Fibroblast of villous mesenchyme (primary cell): ENCODE measurements at places on chromosomes 3 and 15. TPM values are rescaled to one million over a fixed set of nuclear protein-coding genes. Genes with fewer than 3 reads are reported as not detected.

GRCh38 chr3:17742880-17743657 lies 638 bp upstream of the TBC1D5 start:
- DNase-seq: no peak

DNA sequence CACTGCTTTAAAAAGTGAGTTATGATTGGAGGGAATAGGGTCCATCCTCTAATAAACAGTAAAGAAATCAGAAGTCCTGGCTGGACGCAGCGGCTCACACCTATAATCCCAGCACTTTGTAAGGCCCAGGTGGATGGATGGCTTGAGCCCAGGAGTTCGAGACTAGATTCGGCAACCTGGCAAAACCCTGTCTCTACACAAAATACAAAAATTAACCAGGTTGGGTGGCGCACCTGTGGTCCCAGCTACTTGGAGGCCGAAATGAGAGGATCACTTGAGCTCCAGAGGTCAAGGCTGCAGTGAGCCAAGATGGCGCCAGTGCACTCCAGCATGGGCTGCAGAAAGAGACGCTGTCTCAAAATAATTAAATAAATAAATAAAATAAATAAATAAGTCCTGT lies 171.2 kb downstream of the POTEB3 start:
- no peak for DNase-seq

Gene BUB1B
- total RNA-seq: 13.9 and 19.9 TPM in 2 replicates

- no peak for DNase-seq
These were observed 2.9 kb downstream of the FMN1 start for GRCh38 chr15:33191591-33191990.

- DNase-seq: no peak
These were observed 80.6 kb downstream of the FBXL22 start for GRCh38 chr15:63677778-63678177.

Gene TGM4
- not detected in 2 replicates for total RNA-seq

Gene HYAL1
- 1.6 and 2.6 TPM in 2 replicates for total RNA-seq

DNA sequence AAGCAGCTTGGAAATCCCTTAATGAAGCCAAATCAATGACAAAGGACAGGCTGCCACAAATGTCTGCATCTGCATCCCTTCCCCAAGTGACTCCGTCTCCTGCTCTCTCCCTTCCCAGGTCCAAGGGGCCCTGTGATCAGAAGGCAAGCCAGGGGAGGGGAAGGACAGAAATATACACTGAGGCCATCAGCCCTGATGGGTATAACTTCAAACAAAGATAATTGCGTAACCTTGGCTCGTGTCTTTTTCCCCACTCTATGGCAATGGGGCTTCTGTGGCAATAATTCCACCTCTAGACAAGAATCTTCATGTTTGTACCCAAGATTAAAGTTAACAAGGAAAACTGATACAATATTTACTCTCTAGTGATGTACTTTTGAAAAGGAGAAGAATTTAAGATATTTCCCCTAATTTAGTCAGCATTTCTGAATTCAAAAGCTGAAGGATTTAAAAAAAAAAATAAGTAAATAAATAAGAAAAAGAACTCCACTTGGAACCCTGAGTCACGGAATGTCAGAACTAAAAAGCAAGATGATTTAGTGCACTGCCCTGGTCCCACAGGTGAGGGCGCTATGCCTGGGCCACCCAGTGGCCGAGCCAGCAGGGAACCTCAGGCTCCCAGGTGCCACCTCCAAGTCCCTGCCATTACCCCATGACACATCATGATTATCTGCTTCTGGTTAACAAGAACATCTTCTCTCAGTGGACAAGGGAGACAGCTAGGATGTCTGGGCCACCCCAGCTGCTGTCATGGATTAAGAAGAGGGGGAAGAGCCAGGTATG lies 154.5 kb downstream of the STT3B start:
- DNase-seq: no peak

DNA sequence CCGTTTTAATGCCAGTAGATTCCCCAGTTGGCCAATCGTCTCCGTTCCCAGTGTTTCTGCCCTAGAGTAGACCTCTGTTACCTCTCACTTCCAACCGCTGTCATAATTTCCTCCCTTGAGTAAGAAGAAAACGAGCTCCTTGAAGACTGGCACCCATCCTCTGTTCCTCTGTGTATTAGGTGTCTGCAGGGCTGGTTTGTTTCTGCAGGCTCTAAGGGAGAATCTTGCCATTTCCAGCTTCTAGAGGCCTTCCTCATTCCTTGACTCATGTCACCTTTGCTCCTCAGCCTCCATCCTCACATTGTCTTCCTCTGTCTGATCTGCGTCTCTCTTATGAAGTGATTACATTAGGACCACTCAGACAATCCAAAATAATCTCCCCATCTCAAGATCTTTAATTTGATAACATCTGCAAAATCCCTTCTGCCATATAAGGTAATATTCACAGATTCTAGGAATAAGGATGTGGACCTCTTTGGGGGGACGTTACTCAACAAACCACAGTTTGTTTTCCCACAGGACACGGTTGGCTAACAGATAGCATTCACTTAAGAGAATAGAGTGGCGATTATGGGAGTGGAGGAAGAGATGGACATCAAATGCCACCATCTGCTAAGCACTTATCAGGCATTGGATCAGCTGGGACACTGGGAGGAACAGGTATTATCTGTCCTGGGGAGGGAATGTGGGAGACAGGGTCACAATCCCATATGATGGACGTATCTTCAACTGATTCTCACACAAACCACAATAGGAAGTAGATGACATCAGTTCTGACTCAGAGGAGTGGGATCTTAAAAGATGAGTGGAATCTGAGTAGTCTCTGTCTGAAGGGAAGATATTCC lies 17.1 kb downstream of the ARHGAP31 start:
- peak; percentile 73 for DNase-seq

DNA sequence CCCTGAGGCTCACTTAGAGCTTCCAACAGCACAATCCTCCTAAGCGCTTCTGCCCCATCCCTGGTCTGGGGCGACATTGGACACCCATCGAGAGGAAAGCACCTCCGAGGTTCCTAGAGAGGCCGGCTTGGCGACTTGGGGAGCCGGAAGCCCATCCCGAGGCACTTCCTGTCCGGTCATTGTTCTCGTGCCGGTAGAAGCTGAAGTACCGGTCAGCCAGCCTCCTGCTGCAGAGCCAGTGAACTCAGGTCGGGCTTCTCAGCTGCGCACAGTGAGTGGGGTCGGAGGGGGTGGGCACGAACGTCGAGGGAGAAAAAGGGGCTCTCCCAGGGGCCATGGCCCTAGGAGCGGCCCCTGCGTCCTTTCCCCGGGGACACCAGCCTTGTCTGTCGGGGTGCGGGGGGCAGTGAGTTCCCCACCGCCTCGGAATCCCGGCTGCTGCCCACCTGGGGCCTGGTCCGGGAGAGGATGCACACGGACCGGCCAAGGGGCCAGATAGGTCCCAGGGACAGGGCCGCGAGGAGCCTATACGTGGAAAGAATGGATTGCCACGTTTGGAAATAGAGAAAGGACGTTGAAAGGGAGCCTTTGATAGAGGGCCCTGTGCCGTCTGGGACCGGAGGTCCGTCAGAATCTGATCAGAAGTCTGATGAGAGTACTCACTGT lies at the start of gene ZNF35:
ZNF35 (plus strand) TSS at position 169 of the 666 bp plus-strand sequence. CDS start 2,336 bp downstream, outside the sequence.
- peak; percentile 91 for DNase-seq

DNA sequence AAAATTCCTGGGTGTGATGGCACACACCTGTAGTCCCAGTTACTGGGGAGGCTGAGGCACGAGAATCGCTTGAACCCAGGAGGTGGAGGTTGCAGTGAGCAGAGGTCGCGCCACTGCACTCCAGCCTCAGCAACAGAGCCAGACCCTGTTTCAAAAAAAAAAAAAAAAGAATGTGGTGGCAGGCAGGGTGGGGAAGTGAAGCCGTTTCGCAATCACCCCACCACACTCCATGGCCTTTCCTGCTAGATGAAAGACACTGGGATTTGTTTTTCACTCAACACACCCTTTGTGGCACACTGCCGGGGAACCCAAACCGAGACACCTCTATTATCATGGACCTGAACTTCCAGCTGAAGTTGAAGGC lies 172.4 kb upstream of the IQSEC1 start:
- no peak for DNase-seq

Gene UTS2B
- total RNA-seq: 0.64 and 0.86 TPM in 2 replicates

DNA sequence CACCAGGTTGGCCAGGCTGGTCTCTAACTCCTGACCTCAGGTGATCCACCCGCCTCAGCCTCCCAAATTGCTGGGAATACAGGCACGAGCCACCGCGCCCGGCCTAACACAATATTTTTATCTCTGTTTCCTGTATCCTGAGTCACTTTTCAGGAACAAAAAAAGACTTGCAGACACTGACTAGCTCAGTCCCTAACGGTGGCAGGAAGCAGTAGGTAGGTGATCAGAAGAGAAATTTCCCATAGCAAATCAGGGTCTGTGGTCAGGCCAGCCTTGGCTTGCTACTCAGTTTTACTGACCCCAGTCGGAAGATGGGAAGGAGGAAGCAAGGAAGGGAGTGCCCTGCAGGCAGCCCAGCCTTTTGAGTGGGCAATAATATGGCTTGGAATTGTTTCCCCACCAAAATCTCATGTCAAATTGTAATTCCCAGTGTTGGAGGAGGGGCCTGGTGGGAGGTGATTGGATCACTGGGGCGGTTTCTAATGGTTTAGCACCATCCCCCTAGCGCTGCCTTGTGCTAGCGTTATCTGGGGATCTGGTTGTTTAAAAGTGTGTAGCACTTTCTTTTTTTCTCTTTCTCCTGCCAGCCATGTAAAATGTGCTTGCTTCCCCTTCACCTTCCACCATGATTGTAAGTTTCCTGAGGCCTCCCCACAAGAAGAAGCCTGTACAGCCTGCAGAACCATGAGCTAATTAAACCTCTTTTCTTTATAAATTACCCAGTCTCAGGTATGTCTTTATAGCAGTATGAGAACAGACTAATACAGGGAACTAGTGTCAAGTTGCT lies 19.5 kb upstream of the CDCP1 start:
- no peak for DNase-seq

- peak; percentile 8 for DNase-seq
These were observed 221.4 kb upstream of the SUCLG2 start for GRCh38 chr3:67875858-67876257.

Gene TRH
- total RNA-seq: not detected in 2 replicates

DNA sequence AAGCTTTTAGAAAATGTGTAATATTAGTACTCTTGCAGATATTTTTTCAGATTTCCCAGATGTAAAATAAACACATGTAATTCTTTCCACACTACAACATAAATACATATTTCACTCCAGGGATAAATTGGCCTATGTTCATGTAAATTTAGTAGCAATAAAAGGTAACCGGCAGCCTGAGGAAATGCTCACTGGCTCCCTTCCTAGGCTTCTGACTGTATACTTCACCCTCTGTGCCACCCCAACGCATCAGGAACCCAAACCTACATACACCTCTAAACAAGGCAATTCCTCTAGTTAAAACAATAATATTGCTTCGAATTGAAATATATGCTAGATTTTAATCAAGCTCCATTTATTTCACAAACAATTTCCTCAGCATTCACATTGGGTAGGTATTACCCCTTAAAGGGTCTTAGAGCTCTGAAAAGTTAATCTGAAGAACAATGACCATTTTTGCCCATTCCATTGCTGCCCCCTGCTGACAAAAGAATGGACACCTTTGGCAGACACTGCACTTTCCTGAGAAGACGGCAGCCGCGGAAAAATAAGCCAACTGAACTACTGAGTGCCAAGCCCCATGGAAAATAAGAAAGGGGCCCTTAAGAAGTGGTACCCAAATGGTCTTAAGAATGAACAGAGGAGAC lies 212.5 kb downstream of the OSBPL10 start:
- peak; percentile 55 for DNase-seq

Gene SLC9C1
- total RNA-seq: under 0.01 TPM in 1 of 2 replicates, not detected in the other
